Stimulated activated CD4-positive, alpha-beta T cell treated with anti-CD3 and anti-CD28 coated beads, Interleukin-2, amount 100 ng/mL, for 24 hours (primary cell): ENCODE measurements at places on chromosomes 5 and 9.

GRCh38 chr9:19624519-19624918 lies 164.3 kb downstream of the SLC24A2 start:
- no peak for DNase-seq

DNA sequence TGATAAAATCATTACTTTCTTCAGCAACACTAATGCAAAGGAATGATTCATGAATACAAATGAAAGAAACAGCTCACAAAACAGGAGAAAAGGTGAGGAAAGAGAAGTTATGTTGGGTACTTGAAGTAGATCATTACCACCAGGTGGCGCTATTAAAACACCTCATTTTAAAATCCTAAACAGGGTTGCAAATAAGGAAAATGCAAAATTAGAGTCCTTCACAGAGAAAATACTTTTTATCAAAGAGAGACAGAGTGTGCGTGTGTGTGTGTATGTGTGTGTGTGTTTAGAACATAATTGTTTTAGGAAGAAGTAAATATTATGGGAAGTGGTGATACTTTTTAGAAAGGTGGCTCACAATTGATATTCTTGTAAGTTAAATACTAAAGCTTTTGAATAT lies 49.5 kb upstream of the CD180 start:
- no peak for DNase-seq

- no peak for DNase-seq
Measured at GRCh38 chr5:95027151-95027721, 257.7 kb downstream of the MCTP1 start.

GRCh38 chr9:16653491-16654399 lies 216.7 kb downstream of the BNC2 start:
- DNase-seq: no peak

DNA sequence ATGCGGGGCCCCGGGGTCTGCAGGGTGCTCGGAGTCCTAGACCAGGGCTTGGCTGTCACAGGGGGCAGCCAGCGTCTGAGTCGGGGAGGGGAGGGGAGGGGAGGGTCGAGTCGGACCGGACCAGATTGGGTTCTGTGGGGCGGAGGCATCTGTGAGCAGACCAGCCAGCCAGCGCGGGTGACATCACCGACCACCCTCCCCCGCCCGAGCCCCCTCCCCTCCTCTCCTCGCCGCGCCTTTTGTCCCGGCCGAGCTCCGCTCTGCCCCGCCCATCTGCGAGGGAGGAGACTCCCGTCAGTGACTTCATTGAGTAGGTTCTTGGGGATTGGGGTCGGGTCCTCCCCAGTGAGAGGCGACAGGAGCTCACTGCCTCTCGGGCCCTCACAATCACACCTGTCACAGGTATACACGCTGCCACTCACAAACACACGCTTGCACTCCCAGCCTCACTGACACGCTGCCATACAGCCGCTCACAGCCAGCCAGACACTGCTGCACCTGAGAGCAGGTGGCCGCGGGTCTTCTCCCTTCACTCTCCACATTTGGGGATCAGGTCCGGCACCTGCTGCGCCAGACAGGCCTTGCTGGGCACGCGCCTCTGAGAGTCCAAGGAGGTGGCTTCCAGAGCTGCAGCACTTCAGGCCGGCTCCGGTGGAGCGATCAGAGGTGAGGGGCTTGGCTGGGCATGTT lies 546 bp downstream of the DNAJB5 start:
- DNase-seq: peak; percentile 50

- no peak for DNase-seq
Measured at GRCh38 chr9:109156708-109157107, 10.3 kb downstream of the FRRS1L start.

- DNase-seq: no peak
Measured at GRCh38 chr9:37948417-37948980, 44.6 kb upstream of the SLC25A51 start.

GRCh38 chr5:76582230-76583162 lies 40.7 kb downstream of the F2RL2 start:
- DNase-seq: peak; percentile 13

DNA sequence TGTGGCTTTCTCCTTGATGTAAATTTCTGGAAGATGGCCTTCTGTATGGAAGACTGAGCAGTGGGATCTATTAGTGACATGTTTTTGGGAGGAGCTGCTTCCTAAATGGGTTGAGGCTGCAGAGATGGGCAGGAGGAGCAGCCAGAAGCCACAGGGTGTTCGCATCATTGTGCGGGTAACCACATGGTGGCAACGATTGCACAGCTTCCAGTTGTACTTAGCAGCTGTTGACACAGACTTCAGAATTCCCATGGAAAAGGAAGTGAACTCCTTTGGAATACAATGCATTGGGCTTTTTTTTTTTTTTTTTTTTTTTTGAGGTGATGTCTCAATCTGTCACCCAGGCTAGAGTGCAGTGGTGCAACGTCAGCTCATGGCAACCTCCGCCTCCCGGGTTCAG lies 297.3 kb downstream of the NR3C1 start:
- DNase-seq: no peak

DNA sequence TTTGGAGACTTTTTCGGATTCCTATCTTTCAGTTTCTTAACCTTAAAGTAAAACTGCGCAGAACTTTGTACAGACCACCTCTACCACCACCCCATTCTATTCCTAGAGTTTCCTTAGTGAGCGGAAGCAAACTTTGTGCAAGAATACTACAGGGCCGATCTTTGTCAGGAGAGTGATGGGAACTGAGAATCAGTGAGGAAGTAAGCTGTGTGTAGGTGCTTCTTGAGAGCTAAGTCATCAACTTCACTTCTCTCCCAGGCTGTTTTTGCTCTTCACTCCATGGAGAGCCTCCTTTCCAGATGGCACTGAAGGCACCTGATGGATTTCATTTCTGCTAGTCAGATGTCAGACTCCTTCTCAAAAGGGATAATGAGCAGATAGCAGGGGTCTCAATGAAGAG lies 127.3 kb downstream of the SPATA31D1 start:
- no peak for DNase-seq

- DNase-seq: no peak
Measured at GRCh38 chr9:104503963-104504362, at the start of gene OR13F1. Gene OR13F1 (plus strand): TSS chr9:104504263. CDS start chr9:104504263, 0 bp downstream.

GRCh38 chr9:131546336-131547084 lies 1.2 kb downstream of the PRRT1B start:
- no peak for DNase-seq

DNA sequence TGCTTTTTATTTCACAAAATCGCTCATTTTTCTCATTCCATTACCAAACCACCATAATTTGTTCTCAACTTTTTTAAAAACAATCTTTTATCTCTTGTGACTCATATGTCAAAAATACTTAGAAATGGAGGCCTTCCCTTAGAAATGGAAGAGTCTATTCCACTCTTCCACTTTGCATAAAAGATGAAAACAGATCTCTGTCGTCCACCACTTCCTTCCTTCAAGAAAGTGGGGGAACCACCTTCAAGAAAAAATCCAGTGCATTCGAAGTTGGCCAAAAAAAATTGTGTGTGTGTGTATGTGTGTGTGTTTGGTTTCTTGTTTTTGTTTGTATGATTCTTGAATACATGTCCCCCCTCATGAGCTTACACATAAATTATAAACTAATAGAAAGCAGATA lies 628.8 kb upstream of the DMAC1 start:
- DNase-seq: no peak

- DNase-seq: no peak
Measured at GRCh38 chr9:135697226-135697625, 2.1 kb downstream of the SOHLH1 start.

DNA sequence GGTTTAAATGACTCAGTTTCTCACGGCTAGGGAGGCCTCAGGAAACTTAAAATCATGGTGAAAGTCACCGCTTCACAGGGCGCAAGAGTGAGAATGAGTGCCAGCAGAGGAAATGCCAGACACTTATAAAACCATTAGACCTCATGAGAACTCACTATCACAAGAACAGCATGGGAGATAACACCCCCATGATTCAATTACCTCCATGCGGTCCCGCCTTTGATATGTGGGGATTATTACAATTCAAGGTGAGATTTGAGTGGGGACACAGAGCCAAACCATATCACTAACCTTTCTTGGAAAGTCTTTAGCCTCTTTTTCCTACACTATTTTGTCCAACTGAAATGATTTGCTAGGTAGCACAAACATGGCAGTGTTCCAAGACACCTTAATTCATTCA lies 533.9 kb upstream of the NUDT12 start:
- no peak for DNase-seq
